ENCODE measurements at places on chromosomes 16 and 17. TPM values are rescaled to one million over a fixed set of nuclear protein-coding genes. Genes with fewer than 3 reads are reported as not detected.

DNA sequence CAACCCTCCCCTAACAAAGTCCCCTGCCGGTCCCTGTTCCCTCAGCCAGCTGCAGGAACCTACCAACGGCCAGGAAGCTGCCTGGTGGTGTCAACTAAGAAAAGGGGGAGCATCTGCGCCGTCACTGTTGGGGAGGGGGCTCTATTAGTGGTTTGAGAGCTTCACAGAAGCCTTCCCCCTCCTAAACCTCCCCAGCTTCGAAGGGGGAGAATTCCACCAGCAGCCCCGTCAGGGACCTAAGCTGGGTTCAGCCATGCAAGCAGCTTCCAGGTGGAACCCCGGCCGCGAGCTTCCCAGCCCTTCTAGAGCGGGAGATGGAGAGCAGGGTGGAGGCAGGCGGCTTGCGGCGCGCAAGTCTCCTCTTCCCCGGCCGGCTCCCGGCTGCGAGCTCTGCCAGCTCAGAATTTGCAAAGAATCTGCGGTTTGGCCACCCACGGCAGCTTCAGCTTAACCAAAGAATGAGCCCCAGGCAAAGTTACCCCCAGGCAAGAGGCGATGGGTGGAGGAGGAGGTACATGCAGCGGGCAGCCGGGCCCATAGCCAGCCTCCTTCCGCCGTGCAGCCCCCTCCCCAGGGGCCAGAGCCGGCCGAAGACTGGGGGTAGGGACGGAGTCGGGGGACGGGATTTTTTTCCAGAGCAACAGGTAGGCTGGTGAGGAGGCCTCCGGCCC is 33.7 kb downstream of the DDX19A start:
- ATAC-seq = no peak

DNA sequence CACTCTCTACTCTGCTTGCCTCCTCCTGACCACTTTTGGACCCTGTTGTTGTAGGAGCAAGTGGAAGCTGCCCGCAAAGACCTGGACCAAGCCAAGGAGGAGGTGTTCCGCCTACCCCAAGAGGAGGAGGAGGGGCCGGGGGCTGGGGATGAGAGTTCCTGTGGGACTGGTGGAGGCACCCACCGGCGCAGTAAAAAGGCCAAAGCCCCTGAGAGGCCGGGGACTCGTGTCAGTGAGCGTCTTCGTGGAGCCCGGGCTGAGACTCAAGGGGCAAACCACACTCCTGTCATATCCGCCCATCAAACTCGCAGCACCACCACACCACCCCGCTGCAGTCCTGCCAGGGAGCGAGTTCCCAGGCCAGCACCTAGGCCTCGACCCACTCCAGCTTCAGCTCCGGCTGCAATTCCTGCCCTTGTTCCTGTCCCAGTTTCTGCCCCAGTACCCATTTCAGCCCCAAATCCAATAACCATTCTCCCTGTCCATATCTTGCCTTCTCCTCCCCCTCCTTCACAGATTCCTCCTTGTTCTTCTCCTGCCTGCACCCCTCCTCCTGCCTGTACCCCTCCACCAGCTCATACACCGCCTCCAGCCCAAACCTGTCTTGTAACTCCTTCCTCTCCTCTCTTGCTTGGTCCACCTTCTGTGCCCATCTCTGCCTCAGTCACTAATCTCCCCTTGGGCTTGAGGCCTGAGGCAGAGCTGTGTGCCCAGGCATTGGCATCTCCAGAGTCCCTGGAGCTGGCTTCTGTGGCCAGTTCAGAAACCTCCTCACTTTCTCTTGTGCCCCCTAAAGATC is 11.0 kb upstream of the PHKG2 start:
- ATAC-seq = no peak

The PIRT gene
- 0.26 TPM for total RNA-seq

DNA sequence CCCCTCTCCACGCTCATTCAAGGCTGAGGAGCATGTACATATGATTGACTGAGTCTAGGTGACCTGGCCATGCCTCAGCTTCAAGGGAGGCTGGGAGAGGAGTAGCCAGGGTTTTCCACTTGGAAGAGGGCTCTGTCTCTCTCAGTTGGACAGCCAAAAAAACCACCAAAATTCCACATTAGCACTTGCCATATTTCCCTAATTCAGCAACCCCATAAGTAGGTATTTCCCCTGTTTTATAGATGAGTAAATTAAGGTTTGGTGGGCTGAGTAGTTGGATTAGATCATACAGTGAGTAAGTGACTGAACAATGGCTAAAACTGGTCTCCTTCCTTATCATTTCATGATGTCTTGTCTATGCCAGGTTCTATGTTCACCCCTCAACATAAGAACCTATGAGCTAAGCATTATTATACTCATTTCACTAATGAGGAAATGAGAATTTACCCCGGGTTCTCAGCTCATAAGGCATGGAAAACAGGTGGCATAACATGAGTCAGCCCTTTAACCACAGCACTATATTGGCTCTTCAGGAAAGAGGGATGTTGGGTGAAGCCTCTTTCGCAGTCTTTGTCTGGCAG is 68.0 kb upstream of the GAS7 start:
- no peak for ATAC-seq

GRCh38 chr17:55478971-55479370 is 32.3 kb downstream of the SMIM36 start:
- no peak for ATAC-seq

Measured in motor neuron (in vitro differentiated cells).